ENCODE measurements at places on chromosomes 7 and 10.

GRCh38 chr10:117536866-117537435 lies 5.6 kb upstream of the EMX2 start:
- no peak for DNase-seq

DNA sequence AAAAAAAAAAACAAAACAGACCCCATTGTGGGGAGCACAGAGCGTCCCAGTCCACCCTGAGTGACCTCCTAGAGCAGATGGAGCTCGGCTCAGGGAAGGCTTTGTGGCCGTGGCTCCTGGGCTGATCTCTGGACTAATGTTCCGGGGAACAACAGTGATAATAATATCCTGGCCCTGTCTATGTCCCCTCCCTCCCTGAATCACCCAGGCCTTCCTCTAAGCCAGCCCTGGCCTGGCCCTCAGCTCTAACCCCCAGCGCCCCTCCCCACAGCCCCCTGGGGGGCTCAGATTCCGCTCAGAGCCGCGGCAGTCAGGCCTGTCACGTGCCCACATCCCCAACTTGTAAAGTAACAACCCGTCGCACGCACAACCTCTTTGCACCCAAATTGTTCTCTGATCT lies 48.3 kb downstream of the MICALL2 start:
- DNase-seq = no peak

DNA sequence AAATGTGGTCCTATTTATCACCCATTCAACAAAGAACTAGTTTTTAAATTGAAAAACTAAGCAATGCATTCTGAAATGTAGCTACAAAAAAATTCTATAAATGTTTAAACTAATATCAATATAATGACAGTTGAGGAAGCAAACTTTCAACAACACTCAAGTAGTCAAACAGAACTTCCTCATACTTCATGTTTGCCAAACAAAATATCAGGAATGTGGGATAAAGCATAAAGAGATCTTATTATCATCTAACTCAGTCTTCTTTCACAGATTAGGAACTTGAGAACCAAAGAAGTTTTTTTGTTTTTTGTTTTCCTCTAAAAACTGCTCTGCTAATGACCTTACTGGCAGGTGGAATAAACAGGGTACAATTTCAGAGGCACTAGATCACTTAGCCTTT lies 116.2 kb downstream of the JAZF1 start:
- no peak for DNase-seq

- no peak for DNase-seq
Observed at GRCh38 chr10:115173915-115174443, 80.8 kb downstream of the ATRNL1 start.

- no peak for DNase-seq
Observed at GRCh38 chr7:153473185-153473584, 579.0 kb upstream of the DPP6 start.

GRCh38 chr10:3661271-3661670 lies 123.7 kb downstream of the KLF6 start:
- DNase-seq = no peak

DNA sequence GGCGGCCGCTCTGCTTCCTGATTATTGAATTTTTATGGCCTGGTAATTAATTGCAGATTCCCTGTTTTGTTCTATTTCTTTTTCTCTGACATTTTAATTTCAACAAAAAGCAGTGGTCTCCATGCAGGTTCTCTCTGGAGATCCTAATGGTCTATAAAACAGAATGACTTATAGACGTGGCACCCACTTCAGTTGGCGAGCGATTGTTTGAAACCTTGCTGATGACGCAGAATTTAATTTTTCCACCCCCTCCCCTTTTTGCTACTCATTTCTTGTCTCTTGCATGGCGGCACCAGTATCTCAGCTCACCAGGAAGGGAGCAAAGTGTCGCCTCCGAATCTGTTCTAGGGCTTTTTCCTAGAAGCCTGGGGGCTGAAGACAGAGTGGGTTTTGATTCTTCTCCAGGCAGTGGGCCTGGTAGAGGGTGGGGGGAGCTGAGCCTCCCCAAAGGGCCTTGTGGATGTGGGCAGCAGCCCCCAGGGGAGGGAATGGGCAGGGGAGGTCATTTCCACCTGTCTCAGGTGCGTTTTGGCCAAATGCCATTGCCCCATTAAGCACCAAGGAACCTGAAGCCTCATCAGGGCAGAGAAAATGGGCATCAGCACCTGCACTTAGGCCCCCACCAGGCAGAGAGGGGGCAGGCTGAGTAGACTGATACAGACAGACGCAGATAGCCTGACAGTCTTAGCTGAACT lies 3.5 kb upstream of the COMTD1 start:
- no peak for DNase-seq

DNA sequence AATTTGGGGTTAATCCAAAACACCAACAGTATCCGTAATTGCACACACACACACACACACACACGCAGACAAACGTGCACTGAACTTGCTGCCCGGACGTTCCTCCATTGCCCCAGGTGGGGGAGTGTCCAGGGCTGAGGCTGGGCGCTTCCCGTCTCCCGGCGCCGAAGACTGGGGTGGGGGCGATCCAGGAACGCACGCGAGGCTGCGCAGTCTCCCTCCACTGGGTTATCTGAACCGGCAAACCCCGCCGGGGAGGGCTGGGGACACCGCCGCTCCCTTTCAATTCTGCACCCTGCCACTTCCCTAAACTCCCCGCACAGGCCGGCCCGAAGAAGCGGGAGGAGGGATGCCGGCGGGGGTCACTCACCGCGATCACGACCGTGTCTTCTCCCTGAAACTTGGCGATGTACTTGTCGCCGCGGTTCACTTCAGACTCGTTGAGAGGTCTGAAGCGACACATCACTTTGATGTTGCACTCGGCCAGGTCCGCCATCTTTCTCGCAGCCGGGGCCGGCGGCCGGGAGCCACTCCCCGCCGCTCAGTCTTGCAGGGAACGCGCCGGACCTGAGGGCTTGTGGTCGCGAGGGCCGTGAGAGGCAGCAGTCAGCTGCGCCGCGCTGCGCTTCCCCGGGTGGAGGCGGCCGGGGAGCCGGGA lies 618 bp downstream of the KIF5B start:
- peak; percentile 26 for DNase-seq

GRCh38 chr7:83429493-83429892 lies 219.4 kb downstream of the SEMA3E start:
- DNase-seq = no peak

GRCh38 chr7:99679032-99679399 lies 780 bp downstream of the CYP3A5 start:
- DNase-seq = no peak

- DNase-seq = no peak
Observed at GRCh38 chr7:157278791-157279724, 57.7 kb upstream of the DNAJB6 start.

GRCh38 chr7:21430575-21430954 lies 2.7 kb downstream of the SP4 start:
- no peak for DNase-seq

GRCh38 chr10:14820010-14820774 lies 17.6 kb downstream of the CDNF start:
- DNase-seq = no peak

- no peak for DNase-seq
Observed at GRCh38 chr7:5679813-5680473, 101.5 kb downstream of the RNF216 start.

GRCh38 chr7:74475243-74475986 lies 21.7 kb downstream of the GTF2IRD1 start:
- peak; percentile 75 for DNase-seq

DNA sequence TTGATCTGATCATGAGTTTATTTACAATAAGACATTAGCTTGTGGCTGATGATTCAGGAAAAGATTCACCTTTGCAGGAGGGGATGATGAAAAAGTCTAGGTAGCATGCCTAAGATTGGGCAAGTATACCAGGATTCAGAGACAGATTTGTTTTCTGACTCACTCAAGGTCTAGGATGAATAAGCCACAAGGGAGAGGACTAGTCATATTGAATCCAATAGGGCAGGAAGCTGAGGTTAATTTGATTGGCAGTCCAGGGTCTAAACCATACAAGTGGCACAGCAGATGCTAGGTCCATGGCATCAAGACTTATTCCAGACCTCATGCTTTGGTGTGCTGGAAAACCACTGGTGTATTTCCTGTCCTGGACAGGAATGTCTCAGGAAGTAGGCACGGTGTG lies 1133.4 kb downstream of the XPNPEP1 start:
- no peak for DNase-seq

DNA sequence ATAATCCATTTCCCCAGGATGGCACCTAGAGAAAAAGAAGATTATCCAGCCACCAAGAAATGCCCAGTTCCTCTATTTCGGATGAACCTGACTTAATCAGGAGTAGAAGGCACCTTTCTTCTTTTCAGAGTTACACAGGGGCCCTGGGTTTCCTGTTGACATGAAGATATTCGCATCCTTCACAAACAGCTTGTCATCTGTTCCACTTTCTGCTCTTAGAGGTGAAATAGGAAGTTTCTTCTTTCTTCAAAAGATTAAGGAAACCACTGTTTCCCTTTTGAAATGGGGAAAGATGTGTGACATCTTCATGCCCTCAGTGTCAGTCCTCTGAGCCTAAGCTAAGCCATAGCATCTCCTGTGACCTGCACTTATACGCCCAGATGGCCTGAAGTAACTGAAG lies 39.1 kb upstream of the RAB18 start:
- no peak for DNase-seq

DNA sequence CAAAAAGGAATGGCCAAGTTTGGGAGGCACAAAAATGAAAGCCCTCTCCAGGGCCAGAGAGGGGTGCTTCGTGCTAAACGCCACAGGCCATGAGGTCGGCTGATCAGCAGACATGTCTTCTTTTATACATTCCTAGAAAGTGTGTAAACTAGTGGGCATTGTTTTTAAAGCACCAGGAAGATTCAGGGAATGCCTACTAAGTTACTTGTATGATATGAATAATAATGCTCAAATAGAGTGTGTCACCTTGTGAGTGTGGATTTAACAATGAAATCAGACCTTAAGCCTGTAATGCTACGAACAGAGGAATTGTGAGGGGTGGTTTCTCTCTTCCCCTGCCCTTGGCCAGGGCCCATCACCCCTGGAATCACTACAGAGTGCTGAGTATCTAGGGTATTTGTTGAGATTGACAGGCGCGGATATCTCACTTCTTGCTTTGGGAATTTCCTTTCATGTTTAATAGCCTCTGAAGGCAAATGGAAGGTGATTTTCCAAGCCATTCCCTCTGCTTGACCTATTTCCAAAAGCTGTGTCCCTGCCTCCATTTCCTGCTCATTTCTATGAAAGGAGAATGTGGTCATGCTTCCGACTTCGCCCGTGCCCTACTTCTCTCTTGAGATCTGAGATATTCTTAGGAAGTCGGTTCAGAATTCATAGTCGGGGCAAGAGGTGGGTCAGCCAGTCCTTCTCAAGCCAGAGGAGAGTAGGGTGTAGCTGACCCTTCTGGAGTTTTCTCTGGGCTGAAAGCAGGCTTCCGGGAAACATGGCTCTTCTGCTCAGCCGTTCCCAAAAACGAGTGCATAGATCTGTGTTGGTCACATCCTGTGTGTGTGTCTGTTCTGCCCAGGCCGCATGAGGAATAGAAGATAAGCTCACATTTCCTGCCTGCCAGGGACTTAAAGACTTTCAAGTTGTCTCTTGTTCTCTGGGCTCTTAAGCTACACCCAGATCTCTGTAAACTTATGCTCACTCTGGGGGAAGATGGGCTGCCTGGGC lies 167.8 kb upstream of the ITGB1 start:
- peak; percentile 3 for DNase-seq

DNA sequence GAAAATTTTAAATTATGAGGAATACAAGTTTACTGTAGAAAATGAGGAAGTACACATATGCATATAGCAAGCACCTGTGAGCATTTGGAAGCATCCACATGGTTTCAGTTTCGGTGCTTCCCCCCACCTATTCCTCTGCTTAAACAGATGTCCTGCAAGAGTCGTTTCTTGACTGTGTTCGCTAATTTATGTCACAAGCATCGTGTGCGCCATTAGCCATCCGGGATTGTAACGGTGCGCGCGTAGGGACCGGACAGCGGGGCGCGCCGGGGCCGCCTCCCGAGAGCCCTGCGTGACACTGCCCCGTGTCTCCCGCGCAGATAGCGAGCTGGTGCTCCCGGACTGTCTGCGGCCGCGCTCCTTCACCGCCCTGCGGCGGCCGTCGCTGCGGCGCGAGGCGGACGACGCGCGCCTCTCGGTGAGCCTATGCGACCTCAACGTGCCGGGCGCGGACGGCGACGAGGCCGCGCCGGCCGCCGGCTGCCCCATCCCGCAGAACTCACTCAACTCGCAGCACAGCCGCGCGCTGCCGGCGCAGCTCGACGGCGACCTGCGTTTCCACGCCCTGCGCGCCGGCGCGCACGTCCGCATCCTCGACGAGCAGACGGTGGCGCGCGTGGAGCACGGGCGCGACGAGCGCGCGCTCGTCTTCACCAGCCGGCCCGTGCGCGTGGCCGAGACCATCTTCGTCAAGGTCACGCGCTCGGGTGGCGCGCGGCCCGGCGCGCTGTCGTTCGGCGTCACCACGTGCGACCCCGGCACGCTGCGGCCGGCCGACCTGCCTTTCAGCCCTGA lies 90.9 kb downstream of the NEURL1 start:
- no peak for DNase-seq

DNA sequence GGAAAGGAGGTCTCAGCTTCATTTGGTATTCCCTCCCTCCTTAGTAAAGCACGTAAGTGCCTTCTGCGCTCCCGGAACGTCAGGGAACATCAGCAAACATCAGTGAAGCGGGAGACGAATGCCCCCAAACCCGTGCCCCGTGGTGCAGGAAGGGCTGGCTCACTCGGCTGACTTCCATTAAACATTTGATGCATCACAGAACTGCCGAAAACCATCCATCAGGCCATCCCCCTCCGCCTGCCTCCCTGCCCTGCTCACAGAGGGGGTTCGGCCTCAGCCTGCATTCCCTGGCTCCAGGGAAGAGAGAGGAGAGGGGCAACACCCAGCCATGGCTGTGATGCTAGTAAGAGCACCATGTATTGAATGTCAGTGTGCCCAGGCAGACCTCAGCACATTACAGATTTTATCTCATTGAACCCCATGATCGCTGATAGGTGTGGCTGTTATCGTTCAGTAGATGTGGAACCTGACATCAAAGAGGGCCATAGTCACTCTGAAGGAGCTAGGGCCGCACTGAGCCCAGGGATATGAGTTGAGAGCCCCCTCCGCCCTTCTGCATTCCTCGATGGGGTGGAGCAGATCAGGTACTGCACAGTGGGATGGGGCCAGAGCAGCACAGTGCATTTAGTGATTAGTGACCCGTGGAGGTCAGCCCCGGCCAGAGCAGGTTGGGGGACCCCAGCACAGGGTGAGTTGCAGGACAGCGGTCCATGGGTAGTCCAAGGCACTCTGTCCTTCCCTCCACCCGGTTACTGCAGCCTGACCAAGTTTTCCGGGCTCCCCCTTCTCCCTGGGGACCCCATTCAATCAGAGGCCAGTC lies 146.4 kb downstream of the RPS24 start:
- DNase-seq = no peak

GRCh38 chr10:125039354-125039769 lies 97.4 kb downstream of the ZRANB1 start:
- DNase-seq = no peak

DNA sequence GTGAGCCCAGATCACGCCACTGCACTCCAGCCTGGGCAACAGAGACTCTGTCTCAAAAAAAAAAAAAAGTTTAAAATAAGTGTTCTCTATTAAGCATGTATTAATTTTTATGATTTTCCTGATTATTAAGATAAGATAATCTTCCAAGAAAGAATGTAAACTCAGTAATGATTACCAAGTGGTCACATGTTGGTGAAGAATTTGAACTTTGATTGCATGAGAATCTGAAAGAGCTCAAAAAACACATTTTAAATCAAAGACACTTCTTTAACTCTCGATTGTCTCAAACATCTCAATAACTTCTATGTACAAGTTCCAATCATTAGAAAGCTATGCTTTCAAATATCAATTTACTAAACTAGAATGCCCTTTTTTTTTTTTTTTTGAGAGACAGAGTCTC lies 33.8 kb downstream of the SNX8 start:
- no peak for DNase-seq
